ENCODE measurements at places on chromosomes 11 and 22.

- DNase-seq = no peak
These were observed 13.1 kb downstream of the LARGE2 start for GRCh38 chr11:45935349-45936064.

GRCh38 chr22:50686794-50687193 lies 14.2 kb downstream of the SHANK3 start:
- DNase-seq = no peak

- DNase-seq = no peak
These were observed 78.7 kb upstream of the SUSD2 start for GRCh38 chr22:24102366-24103200.

DNA sequence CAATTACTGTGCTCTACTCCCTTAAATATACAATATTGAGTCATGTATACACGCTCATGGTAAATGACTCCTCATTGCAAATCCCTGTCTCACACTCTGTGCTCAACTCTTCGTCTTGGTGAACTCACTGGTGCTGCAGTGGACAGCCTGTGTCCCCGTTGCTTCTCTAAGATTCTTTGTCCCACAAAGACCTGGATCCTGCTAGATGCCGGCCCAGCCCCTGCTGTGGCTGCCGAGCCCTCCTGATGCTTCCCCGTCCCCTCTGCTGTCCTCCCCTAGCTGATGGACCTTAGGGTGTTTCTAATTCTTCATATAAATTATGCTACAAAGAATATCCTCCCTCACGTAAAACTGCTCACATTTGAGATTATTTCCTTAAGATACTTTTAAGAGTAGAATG lies 5.5 kb downstream of the APOL2 start:
- no peak for DNase-seq

DNA sequence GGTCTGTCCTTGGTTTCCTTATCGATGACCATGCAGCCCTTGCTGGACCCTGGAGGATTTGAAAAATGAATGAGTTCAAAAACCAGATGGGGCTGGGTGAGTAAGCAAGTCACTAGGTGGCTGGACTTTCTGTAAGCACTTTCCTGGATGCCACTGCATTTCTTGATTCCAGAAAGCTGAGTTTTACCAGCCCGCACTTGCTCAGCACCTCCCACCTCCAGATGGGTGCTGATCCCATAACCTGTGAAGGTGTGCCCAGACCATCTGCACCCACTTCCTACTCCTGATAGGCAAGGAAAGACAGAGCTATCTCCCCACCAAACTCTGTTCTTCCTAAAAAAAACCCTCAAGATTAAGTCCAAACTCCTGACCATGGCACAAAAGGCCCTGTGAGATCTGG lies 21.1 kb downstream of the ASCC2 start:
- DNase-seq = no peak

DNA sequence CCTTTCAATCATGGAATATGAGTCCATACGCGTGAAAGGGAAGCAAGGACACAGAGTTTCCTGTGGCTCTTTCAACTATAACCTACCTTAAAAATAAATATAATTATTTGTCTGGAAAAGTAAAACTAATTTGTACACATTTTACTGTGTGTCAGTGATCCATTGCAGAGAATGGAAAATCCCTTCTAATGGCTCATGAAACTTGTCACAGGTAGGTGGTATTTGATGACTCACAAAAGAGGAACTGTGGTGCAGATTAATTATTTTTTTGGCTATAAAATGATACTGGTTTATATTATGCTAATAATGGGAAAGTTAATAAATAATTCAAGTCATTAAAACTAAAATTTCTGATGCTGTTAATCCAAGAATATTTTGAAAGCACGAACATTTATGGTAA lies 792.2 kb downstream of the METTL15 start:
- no peak for DNase-seq

GRCh38 chr22:32584650-32585049 lies 110.0 kb downstream of the FBXO7 start:
- no peak for DNase-seq

- no peak for DNase-seq
These were observed 60.8 kb downstream of the FAM76B start for GRCh38 chr11:95728790-95729189.

- DNase-seq = no peak
These were observed 30.9 kb upstream of the RIC3 start for GRCh38 chr11:8199676-8200075.

GRCh38 chr11:119906376-119906775 lies 177.4 kb upstream of the NECTIN1 start:
- no peak for DNase-seq

GRCh38 chr11:15178214-15178613 lies 63.5 kb downstream of the INSC start:
- no peak for DNase-seq

- DNase-seq = no peak
These were observed 139.9 kb downstream of the SHANK2 start for GRCh38 chr11:71112454-71112853.

DNA sequence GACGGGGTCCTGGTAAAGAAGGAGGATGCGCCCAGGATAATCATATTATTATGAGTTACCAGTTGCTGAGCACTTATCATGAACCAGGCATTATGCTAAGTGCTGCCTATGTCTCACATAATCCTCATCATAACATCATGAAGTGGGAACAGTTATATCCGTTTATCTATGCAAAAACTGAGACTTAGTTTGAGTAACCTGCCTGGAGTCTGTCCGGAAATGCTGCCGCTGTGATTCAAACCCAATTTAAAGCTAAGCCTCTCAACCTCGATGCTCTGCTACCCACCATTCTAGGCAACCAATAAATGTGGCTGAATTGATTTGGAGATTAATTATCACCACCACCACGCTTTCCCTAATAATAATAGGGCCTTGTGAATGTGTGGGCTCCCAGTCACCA lies 111.5 kb upstream of the CLMP start:
- no peak for DNase-seq

GRCh38 chr22:29204455-29205183 lies 1.1 kb upstream of the EMID1 start:
- DNase-seq = no peak

- DNase-seq = no peak
These were observed 44.2 kb downstream of the NAV2 start for GRCh38 chr11:19756675-19757475.

DNA sequence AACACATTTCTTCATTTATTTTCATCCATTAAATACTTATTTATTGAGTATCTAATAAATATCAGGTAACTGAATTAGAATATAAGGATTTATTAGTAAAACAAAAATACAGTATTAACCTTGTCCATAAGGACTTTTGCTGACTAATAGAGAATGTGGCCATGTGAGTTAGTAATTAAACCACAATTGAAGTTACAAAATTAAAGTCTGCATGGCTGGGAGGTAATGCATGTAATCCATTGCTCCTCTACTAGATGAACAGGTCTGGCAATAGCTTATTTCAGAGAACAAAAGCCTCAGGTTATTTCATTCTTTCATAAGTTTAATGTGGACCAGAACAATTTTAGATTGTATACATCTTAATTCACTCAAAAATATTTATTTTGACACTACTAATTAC lies 9.9 kb upstream of the CARD18 start:
- no peak for DNase-seq

DNA sequence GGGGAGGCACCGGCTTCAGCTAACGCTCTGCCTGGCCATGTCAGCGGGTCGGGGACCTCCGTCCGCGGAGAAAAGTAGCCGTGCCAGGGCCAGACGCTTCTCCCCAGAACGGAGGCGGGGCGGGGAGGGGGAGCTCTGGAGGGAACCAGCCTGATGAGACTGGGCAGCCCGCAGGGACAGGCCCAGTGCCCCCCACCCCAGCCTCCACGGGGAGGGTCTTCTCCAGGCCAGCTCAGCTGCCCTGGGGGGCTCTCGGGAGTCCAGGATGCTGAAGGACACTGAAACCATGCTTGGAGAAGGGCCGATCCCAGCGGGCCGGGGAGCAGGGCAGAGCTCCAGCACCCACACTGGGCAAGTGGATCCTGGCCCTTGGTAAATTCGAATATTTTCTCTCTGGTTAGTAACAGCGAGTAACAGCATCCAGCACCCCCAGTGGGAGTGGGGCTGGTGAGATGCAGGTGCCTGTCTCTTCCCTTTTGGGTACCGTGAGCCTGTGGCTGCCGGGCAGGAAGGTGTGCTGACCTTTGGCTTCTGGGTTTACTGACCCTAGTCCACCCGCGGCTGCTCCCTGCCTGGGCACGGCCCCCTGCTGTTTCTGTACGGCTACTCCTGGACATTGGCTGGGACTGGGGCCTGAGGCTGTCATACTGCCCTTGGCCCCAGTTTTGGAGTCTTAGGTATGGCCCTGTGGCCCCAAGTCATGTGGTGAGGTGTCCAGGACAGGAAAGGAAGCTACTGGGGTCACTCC lies 35.8 kb downstream of the GRAMD4 start:
- no peak for DNase-seq

DNA sequence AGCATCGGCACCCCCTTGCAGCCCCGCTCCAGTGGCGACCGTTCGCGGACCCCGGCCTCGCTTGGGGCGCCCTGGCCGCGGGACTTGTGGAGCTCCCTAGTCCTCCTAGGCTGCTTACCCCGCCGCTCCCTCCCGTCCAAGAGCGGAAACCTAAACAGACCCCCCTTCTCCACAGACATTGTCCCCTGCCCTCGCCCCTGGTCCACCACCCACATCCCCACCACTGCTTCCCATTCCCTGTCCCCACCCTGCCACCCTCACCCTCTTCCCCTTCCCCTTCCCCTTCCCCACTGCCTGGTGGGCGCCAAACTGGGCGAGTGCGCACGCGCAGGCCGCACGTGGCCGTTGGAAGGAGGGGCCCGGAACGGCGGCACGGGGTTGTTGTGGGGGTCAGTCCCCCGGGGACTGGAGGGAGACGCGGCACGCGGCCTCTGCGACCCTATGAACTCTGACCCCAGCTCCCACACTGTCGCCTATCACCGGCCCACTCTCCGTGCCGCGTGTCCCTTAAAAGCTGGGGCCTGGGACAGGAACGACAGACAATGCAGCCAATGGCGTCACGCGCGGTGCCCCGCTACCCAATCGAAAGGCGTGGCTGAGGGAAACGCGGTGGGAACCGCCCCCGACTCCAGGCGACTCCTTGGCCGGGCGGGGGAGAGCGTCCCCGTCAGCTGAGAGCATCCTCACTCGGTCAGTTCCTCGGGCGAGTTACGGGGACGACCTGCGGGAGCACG lies at the start of gene SNX32:
TSS of gene SNX32 (plus strand) at position 667 of the 734 bp plus-strand sequence. CDS start 103 bp downstream, outside the sequence.
- peak; percentile 96 for DNase-seq

- DNase-seq = no peak
These were observed 15.3 kb upstream of the RAB30 start for GRCh38 chr11:83087035-83087434.

- no peak for DNase-seq
These were observed 53.0 kb upstream of the LMO2 start for GRCh38 chr11:33944693-33945424.

DNA sequence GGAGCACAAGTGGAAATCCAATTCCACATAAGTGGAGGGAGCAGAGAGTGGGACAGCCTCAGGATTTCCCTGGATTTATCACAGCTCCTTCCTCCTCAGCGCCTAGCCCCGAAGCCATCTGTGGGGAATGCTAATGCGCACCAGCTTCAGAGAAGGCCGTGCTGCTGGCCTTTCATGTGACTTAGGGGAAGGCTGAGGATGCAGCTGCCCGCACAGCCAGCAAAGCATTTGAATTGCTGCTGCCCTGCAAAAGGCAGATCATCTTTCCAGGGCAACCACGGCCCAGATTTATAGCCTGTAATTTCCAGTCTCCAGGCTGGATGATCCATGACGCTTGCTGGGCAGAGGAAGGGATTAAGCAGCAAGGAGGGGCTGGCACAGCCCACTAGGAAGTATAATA lies 29.9 kb downstream of the SYN3 start:
- DNase-seq = no peak

DNA sequence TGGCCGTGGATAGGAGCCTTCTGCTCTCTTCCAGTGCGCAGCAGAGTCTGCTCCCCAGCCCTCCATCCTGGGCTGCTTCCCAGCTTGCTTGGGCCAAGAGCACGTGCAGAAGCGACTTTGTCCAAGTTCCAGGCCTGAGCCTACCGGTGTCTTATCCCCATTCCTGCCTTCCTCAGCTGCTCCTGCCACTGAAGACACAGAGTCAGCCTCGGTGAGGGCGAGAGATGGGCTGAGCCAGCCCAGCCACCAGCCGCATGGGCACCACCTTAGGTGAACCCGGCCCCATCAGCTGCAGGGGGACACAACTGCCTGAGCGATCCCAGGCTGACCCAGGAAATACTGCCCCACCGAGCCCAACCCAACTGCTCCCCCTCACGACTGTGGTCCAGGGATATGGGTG lies 847.8 kb downstream of the TBC1D22A start:
- no peak for DNase-seq

- DNase-seq = no peak
These were observed 11.7 kb downstream of the CXCR5 start for GRCh38 chr11:118895093-118896039.

- DNase-seq = peak; percentile 68
These were observed 30.3 kb downstream of the GNB1L start for GRCh38 chr22:19824212-19824925.

GRCh38 chr11:78187366-78188285 lies 800 bp downstream of the KCTD21 start:
- no peak for DNase-seq

GRCh38 chr22:39725351-39726035 lies 154.9 kb downstream of the CACNA1I start:
- no peak for DNase-seq

DNA sequence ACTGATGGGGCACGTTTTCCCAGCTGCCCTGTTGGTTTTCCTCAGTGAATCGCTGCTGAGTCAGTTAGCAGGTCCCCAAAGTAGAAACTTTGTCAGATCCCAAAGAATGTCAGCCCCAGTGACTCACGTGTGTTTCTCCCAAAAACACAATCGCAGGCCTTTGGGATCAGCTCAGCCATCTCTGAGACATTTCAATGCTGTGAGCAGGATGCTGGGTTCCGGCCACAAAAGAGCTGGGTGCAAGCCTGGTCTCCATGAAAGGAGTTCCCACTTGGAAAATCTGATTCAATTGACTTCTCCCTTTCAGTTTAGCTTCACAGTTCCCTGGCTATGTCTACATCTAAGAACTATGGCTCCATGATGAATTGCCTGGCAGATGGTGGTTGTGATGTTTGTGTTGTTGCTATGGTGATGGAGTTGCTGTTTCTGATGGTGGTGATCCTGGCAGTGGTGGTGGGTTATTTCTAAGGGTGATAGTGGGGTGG lies 28.0 kb downstream of the MYEOV start:
- no peak for DNase-seq

DNA sequence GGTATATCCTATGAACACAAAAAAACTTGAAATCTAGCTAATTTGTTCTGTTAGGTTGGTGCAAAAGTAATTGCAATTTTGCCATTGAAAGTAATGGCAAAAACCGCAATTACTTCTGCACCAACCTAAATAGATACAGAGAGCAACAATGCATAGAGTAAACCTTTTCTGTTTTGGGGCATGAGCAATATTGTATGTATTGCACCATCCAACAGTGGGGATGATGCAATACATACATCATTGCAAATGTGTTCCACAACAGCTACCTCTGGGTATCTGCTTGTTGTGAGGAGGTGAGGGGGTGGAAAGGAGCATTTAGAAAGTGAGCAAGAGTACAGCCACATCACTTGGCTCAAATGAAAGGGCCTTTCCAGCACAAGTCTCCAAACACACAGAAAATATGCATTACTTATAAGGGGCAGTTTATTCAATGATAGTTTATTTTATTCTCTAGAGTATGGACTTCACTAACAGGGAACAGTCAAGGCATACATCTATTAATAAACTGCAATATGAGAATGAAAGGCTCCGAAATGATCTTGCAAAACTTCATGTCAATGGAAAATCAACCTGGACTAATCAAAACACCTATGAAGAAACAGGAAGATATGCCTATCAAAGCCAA lies 77.3 kb downstream of the DEUP1 start:
- no peak for DNase-seq

All from type B pancreatic cell (in vitro differentiated cells).